Fibroblast of skin of right quadriceps (primary cell): ENCODE measurements at places on chromosomes 12 and 14.

- no peak for DNase-seq
Observed at GRCh38 chr12:113778432-113779132, 187.5 kb downstream of the RBM19 start.

- DNase-seq: no peak
Observed at GRCh38 chr14:101372894-101373620, 188.2 kb upstream of the DIO3 start.

DNA sequence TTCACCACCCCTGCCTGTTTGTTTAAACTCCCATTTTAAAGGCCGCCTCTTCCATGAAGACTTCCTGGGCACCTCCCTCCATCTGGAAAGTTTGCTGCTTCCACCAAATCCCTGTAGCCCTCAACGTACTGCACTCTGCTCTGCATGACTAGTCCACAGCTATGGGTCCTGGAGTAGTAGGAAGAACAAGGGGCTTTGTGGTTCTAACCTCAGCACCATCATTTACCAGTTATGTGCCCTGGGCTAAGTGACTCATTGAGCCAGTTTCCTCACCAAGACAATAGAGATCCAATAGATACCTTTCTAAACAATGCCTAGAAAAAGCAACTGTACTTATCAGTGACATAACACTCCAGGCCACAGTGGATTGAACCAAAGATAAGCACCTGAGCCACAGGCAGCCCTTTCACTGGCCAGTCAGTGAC is 8.5 kb upstream of the LTBP2 start:
- peak; percentile 91 for DNase-seq

DNA sequence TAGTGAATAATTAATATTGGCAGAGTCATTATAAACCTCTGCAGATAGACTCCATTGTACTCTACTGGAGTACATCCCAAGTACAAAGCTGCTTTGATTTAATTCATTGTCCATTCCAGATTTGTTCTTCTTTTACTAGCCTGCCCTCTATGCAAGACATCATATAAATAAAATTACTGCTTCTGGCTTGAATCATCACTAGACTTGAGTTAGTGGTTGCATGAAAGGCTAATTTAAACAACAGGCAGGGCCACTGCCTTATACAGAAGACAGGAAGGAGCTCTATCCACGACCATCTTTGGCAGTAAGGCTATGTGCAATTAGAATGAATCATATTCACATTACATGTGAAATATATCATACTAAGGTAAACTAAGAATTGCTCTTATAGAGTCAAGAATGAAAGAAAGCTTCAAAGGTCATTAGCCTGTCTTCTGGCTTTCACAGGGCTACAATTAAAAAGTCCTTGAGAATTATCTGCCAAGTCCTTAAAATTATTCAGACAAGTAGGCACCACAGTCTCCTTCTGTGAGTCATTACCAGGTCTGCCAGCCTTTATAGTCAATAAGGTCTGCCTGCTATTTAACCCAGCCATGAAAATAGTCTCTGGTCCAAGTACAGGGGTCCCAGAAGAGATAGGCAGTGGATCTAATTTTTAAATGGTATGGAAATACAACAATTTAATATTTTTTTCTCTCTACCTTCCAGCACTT is 631.8 kb downstream of the TMTC2 start:
- peak; percentile 80 for DNase-seq

- DNase-seq: no peak
Observed at GRCh38 chr14:53606203-53606602, 350.4 kb downstream of the BMP4 start.

DNA sequence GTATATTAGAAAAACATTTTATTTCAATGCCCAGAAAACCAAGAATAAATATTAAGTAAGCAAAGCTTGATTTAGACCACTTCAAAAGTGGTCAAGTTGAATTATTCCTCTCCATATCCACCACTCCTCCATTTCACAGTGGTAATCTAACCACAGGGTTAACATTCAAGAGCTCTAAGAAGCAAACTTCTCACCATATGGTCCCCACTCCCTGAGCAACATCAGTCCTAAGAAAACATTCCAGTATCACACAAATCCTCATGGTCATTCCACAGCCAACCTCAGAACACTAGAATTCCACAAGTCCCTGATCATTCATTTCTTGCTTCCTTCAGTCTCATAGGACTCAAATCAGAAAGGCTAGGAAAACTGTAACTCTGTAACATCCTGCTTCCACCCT is 47.9 kb downstream of the ST8SIA1 start:
- peak; percentile 97 for DNase-seq

DNA sequence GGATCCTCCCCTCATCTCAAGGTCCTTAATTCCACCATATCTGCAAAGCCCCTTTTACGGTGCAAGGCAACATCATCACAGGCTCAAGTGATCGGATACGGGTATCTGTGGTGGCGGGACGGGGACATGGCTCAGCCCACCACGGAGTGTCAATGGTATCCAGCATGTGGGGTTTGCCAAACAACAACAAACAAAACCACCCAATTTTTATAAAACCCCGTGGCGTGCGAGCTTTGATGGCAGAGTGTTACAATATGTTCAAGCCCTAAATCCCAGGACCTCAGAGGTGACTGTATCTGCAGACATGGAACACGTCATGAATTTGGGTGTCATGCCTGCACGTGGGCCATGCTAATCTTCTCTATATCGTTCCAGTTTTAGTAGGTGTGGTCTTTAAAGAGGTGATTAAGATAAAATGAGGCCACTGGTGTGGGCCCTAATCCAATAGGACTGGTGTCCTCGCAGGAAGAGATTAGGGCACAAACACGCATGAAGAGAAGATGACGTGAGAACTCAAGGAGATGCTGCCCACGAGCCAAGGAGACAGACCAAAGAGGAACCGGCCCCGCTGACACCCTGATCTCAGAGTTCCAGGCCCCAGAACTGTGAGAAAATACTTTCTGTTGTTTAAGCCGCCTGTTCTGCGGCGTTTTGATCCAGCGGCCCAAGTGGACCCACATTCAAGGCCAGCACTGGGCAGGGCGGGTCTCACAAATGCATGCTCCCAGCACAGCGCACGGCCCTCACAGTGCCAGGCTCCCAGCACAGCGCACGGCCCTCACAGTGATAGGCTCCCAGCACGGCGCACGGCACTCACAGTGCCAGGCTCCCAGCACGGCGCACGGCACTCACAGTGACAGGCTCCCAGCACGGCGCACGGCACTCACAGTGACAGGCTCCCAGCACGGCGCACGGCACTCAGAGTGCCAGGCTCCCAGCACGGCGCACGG is 6.7 kb upstream of the GOLGA3 start:
- DNase-seq: no peak

GRCh38 chr12:53484686-53485575 is 14.3 kb downstream of the MAP3K12 start:
- DNase-seq: peak; percentile 28

DNA sequence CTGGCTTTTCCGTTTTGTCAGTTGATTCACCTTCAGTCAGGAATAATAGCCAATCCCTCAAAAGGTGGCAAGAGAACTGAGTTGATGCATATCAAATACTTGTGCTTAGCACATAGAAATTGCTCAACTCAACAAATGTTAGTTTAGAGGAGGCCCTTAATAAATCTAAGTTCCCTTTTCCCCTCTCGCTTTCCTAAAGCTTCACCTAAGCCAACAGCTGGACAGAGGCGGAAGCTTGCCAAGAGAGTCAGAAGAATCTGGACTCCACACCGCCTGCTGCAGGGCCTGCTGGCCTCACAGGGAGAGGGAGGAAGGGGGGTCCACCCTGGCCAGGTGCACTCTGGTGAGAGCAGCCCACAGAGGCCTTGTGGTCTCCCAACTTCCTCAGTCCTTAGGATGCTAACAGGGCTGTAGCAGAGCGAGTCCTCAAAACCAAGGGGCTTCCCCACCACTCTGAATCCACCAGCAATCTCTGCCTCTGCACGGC is 213.1 kb downstream of the CHST11 start:
- no peak for DNase-seq

DNA sequence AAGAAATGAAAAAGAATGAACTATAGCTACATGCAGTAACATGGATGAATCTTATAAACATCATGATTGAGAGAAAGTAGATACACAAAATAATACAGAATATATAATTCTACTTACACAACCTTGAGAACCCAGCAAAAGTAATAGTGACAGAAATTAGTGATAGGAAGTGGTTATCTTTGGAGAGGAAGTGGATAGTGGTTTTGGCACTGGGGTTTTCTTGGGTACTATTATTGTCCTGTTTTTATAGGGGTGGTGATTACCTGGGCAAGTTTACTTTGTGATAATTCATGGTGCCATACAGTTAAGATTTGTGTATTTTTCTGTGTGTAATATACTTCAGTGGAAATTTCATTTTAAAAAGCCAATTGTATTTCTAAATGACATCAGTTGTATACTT is 352.7 kb downstream of the AEBP2 start:
- no peak for DNase-seq

- no peak for DNase-seq
Observed at GRCh38 chr12:82817368-82817767, 130.7 kb downstream of the TMTC2 start.

- DNase-seq: peak; percentile 82
Observed at GRCh38 chr14:67618617-67619063, 1.1 kb upstream of the ARG2 start.

DNA sequence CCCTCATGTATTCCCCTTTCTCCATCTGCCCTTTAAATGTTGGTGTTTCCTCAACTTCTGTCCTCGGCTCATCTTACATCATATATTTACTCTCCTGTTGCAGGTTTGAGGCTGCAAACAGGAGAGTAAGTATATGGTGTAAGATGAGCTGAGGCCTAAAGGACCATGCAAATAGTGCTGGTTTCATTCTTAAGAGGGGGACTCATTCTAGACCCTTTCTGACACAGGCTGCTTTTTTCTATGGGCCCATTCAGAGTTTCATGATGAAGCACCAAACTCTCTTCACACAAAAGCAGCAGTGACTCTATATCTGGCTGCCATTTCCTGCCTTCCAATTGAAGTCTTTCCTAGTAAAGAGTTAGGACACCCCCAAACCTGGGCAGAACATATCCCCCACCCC is 218.5 kb downstream of the PHLDA1 start:
- DNase-seq: no peak

DNA sequence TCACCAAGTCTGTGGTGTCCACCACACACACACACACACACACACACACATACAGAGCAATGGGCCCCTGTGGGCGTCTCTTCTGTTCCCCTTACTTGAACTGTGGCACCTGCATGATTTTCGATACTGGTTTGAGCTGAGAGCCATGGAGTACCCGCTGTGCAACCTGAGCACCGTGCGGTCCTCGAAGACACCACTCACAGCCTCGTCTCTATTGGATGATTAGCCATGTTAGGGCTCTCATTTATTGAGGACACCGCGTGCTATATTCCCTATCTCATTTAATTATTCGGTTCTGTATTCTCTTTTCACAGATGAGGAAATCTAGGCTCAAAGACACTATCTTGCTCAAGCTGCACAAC is 623 bp upstream of the C14orf132 start:
- DNase-seq: no peak

DNA sequence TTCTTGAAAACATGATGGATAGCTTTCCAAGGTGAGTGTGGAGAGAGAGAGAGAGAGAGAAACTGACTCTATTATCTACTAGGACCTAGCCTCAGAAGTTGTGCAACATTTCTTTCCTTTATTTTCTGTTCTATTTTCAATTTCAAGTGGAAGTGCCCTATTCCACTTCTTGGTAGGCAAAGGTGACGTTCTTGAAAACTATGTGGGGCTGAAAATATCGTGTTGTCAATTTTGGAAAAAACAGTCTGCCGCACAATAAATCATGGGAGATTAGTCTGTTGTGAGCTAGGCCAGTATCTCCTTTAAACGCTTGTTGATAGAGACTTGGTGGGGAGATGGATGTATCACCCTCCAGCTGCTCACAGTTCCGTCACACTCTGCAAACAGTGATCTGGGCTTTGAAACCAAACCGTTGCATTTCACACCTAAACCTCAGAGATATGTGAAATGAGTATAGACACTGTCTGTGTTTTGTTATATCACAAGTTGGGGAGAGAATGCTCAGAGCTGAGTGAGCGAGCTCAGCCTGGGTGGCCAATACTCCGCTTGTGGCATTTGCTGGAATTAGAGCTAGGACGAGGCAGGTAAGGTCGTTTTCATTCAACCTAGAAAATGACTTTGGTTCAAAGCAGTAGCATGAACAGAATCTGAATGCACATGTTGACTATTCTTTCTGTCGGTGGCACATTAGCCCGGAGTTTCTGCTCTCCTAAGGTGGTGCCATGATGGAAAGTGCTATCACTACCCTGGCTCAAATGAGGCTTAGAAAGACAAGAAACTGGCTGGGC is 75.1 kb upstream of the ST8SIA1 start:
- no peak for DNase-seq

DNA sequence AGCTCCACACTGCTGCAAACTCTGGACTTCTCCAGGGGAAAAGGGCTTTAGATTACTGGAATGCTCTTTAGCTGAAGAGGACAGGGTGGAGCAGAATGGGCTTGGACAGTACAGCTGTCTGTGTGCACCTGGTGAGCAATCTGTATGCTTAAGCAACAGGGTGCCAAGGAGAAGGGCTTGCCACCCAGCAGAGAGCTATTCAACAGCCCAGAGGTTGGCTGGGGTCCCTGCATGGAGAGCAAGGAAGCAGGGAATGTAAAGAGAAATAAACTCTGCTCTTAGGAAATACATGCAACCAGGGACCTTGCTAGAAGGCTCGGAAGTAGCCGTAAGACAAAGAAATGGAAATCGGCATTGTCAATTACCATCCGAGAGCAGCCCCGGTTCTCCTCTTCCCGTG is 53.0 kb upstream of the CORO1C start:
- no peak for DNase-seq

DNA sequence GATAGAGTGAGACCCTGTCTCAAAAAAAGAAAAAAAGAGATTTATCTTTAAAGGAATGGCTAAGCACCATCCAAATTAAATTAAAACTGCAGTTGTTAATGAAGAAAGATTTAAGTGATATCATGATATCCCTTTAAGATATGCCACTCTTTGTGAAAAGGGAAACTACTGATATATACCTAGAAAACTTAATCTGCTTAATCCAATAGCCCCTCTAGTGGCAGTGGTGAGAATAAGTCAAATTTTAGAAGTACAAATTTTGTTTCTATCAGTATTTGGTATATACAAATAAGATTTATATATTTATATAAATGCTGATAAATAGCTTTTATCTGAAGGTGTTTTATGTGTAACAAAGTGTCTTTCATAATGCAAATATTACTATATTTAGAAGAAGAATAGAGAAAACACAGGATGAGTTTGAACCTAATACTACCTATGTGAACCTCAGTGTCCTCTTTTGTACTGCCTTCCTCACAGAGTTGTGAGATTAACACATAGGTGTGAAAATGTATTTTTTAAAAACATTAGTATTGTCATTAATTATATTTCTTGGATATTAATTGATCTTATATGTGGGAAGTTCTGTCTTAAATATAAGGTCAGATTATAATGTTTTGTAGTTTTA is 51.4 kb upstream of the GARIN2 start:
- DNase-seq: peak; percentile 16

GRCh38 chr14:65351493-65352194 is 60.9 kb upstream of the FUT8 start:
- no peak for DNase-seq
